Activated T-helper 1 cell treated with anti-CD3 and anti-CD28 coated beads, Interleukin-2, amount 50 U/mL, for 16 hours (primary cell): ENCODE measurements at places on chromosomes 2 and 18.

DNA sequence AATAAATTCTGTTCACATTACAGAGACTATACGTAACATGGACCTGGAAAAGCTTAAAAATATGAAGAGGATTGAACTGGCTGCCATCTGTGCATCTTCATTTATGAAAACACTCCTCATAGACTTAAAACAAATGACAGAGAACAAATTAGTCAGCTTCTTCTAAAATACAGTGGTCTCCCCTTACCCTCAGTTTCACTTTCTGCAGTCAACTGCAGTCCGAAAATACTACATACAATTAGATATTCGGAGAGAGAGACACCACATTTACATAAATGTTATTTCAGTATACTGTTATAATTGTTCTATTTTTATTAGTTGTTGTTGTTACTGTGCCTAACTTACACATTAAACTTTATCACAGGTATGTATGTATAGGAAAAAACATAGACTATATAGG, 6.5 kb downstream of the RNF103 start:
- DNase-seq, result no peak

DNA sequence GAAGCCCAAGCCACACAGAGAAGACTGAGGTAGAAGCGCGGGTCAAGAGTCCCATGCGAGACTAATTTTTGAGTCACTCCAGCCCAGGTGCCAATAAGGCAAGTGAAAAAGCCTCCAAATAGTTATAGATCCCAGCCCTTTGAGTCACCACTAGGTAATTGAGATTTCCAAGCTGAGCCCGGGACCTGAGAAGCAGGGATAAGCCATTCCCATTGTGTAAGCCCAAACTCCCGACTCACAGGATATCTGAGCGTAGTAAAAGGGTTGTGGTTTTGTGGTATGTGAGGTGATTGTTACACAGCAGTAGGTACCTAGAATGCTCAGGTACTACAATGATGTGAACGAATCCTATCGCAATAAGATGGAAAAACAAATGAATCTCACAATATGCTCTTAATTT, 560.7 kb downstream of the DSC3 start:
- DNase-seq, result no peak

- DNase-seq, result no peak
Measured at GRCh38 chr2:2731101-2731815, 400.2 kb upstream of the MYT1L start.

GRCh38 chr2:73295751-73296400, 2.5 kb upstream of the EGR4 start:
- no peak for DNase-seq

DNA sequence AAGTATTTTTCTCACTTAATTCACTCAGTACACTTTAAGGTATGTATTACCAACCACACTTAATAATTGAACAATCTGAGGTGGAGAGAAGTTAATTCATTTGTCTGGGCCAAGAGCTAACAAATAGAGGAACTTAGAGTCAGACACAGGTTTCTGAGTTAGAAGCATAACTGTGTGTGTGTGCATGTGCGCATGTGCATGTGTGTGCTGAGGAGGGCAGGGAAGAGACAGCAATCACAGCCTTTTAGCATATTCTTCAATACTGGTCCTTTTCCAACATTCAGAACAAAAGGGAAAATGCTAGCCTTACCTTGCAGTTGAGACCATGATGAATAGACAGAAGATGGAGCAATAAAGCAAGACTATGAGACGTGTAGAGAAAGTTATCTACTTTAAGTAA, 136.2 kb upstream of the ATP5MC3 start:
- no peak for DNase-seq

- DNase-seq, result no peak
Measured at GRCh38 chr18:77320971-77321559, 71.4 kb downstream of the GALR1 start.

DNA sequence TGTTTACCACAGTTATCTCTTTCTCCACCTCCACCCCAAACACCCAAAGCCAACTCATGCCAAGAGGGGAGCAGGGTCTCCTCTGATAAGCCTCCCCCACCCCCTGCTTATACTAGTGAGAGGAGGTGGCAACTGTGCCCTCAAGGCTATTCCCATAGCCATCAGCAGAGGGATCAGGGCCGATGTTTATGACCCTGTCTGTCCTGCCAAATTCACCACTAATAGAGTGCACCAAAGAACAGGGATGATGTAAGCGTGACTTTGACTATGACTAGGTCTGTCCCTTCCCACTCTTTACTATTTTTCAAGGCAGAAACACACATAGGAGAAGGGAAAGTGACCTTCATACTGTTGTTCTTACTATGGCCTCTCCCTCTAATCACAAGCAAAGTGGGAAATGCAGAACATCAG, 74.6 kb downstream of the CLHC1 start:
- no peak for DNase-seq

DNA sequence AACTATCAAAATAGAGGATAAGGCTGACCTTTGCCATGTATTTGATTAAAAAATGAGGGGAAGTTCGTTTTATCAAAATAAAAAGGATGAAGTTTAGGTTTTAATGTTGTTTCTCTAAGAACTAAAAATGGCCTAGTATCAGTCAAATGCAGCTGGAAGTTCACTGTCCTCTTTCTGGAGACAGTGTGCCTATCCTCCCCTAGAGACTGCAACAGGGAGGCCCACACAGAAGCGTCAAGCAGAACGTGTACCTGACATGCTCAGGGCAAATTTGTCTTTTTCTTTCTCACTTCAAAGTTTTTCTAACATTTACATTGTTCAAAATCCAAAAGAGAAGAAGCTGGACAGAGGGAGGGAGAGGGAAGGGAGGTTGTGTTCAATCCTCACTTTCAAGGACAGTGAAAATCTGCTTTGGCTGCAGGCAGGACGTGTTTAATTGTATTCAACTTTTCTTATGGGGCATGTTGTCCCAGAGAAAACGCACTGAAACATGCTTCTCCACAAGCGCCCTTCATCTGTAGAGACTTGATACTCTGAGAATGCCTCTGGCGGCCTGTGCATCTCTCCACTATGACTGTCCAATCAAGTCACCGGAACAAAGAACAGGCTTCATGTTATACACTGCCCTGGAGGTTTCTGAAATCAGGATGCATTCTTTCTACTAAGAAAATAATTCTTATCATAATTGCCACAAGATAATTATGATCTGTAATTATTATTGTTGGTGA, 65.1 kb downstream of the FAM210A start:
- DNase-seq, result no peak

DNA sequence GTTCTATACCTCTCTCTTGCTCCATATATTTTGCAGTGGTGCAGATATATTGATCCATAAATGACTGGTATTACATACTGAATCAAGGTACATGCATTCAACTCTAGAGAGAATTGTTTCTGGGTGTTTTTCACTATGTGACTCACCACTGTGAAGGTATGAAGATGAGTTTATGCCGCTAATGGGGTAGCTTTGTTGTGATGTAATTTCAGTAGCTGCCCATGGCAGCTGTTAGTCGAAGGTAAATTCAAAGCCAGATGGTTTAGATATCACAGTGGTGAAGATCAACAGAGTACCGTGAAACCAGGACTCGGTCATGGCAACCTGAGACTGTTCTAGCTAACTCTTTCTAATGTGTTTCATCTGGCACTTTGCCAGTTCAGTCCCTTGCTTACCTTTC, 50.4 kb downstream of the PKP4 start:
- no peak for DNase-seq

DNA sequence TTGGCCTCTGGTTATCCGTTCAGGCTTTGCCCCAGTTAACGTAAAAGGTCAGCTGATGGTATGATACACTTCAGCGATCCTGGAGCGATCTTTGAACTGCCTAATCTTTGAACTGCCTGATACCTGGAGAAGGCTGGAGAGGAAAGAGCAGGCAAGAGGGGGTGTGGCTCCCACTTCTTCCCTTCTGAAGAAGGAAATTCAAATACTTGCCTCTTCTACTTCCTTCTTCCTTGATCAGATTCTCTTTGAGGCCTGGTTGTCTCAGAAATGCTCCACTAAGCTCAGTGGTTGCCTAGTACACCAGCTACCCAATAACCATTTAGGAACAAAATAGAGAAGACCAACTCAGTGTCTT, 619 bp downstream of the GALM start:
- DNase-seq, result no peak

- DNase-seq, result no peak
Measured at GRCh38 chr2:69043736-69044400, 30.9 kb downstream of the ANTXR1 start.

DNA sequence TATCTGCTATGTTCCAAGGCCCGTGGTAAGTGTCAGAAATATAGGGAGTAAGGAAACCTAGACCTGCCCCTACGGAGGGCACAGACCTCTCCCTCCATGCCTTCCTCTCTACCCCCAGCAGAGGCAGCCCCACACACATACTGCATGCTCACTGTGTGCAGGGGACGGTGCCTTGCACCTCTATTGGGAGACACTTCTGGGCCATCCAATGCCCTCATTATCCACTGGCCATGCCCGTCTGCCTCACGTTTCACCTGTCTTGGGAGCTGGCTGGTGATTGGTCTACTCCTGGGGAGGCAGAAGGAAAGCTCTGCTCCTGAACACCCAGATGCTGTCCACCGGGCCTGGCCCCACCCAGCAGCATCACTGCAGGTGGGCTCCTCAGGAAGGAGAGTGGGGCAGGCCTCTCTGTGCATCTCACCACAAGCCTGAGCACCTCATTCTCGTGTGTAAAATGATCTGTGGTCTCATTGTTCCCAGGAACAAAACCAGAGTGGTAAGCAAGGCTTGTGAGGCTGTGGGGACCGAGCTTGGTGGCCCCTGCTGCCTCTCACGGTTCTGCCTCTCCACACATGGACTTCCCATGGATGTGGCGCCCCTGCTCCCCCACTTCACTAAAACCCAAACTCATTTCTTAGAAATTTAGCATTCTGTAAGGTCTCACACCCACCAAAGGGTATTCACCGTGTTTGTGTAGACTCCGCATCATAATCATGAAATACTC, 312.5 kb upstream of the HS6ST1 start:
- DNase-seq, result no peak

DNA sequence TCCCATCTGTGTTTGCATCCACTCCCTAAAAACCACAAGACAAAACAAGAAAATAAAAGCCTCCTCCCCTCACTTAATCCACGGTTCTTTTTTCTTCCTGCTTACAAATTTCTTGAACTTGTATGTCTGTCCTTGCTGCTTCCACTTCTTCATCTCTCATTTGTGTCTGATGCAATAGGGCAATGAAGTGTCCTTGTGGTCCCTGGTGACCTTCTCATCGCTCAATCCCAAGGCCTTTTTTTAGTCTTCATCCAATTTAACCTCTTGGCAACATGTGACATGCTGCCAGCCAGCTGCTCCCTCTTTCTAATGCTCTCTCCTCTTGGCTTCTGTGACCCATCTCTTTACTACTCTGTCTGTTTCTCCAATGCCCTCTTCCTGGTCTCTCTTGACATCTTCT, 87.6 kb downstream of the SEMA4F start:
- DNase-seq, result no peak

- DNase-seq, result no peak
Measured at GRCh38 chr2:46925474-46926351, 10.1 kb upstream of the MCFD2 start.
